ENCODE measurements at places on chromosomes 11 and 22.

- DNase-seq = no peak
These were observed 205.5 kb upstream of the TMEM45B start for GRCh38 chr11:129610125-129610524.

DNA sequence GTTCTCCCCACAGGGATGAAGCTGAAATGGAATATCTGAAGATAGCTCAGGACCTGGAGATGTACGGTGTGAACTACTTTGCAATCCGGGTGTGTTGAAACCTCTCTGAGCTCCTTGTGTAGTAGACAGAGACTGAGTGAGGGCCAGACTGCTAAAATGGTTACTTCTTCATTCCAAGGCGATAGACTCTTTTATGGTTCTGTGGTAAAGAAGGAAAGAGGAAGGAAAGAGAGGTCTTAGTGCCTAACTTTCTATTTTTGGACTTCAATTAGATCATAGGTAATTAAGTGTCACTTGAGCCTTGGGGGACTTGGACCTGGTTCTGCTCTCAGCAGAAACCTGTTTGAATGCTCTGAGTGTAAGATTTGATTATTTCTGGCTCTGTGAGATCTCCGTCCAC, 54.7 kb downstream of the NF2 start:
- DNase-seq = no peak

DNA sequence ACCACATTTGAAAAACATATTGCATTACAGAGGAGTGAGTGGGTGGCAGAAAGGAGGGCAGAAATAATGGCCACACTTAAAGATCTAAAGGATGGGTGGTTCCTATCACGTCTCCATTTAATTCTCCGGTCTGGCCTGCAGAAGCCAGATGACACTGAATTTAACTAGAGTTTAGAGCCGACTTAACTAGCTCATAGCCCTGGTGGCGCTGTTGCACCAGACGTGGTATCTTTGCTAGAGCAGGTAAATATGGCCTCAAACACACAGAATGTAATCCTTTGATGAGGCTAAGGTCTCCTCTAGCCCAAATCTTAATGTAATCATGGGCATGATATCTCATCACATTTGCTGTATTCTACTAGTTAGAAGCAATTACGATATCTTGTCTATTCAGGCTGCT, 51.5 kb upstream of the GAL start:
- peak; percentile 83 for DNase-seq

- peak; percentile 17 for DNase-seq
These were observed 494.0 kb downstream of the MIAT start for GRCh38 chr22:27151407-27151806.

- DNase-seq = no peak
These were observed 802.4 kb downstream of the TBC1D22A start for GRCh38 chr22:47564651-47565434.

Data from WERI-Rb-1 (cell line).